Vagina (tissue), 2 donors: ENCODE measurements at places on chromosomes 16 and 17.

DNA sequence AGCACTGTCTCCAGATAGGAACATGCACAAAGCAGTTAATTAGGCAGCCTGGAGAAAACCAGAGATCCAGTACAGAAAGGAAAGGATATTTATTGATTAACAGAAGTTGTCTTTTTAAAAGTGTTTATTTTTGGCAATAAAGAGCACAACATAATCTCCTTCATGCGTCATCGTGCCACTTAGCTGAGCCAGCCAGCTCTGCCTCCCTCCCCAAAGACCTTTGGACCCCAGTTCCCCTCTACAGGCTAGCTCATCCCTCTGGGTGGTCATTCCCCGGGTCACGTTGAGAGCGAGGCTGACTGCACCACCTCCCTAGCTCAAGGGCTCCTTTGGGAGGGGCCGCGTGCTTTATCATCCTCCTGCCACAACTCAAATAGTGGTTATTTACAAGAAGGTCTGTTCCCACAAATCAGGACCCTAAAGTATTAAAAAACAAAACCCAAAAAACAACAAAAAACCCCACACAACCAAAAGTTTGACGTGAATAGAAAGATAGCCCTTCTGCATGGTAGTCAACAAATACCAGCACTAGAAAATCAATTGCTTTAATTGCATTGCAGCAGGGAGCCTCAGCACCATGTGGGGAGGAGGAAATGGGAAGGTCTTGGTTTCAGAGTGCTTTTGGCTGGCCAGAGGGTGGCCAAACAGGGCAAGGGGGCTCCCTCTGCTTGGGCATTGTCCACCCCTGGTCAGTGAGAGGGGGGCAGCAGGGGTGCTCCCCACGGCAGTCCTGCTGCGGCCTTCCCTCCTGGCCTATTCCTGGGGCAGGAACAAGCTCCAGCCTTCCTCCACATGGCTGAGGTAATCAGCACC, 9.6 kb downstream of the POLR2C start:
- DNase-seq: no peak

GRCh38 chr17:73118951-73119391, 26.5 kb upstream of the SLC39A11 start:
- DNase-seq: no peak

GRCh38 chr17:36823850-36824677, 113.2 kb upstream of the LHX1 start:
- no peak for DNase-seq

DNA sequence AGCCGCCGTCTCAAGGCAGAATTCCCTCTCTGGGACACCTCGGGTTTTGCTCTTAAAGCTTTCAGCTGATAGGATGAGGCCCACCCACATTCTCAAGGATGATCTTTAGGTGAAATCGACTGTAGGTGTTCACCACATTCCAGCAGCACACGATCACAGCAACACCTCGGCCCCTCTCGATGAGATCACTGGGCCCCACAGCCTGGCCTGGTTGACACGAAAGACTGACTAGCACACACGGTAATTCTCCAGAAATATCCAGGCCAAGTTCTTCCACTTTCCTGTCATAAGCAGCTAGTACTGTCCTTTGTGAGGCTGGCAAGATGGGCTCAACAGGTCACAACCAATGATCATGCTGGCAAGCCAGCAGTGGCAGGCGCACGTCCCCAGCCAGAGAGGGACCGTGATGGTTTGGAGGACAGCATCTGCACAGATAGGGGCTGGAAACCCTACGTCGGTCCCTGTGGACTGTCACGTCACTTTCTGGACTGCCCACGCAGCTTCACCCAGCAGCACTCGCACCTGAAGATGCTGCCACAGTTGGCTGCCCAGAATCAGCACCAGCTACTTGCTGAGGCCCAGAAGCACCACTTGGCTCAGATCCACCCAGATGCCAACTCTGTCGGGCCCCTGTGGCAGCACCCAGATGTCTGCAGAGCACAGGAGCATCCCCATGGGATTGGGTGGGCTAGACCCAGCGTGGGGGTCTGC, 17.4 kb downstream of the TMC6 start:
- no peak for DNase-seq

DNA sequence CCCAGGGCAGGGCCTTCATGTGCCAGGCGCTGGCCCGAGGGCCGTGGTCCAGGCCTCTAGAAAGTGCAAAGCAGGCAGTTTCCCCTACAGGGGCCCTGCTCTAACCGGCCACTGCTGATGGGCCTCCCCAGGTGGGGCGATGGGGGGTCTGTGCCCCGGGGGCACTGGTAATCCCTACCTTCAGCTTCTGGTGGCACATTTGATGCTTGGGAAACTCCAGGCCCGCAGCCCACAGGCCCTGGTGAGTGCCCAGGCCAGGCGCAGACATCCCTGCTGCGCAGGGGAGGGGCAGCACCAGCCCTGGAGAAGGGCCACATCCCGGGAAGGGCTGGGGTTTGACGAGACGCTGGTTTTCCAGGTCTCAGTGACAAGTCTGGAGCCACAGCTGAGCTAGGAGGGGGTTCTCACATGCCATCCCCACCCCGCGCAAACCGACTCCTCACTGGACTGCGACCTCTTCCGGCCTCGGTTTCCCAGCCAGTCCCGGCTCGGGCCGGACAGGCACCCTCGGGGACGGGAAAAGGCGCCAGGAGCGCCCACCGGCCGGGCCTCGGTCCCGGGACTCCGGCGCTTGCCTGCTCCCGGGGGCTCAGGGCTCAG, 1.6 kb downstream of the DOC2B start:
- DNase-seq: no peak

DNA sequence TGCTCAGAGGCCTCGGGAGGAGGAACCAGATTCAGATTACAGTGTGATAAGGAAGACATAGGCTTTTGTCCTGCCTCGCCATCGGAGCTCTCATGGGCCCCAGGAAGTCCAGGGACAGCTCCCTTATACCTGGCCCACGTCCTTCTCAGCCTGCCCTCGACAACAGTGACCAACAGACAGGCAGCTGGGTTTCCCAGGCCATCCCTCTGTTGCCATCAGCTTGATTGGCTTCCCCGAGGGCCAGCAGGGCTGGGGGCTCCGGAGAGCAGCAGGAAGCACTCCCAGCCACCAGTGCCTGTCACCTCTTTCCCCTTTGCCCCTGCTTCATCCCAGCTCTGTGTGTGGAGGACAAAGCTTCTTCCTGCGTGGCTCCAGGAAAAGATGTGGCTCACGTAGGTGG, 17.6 kb downstream of the CD300A start:
- no peak for DNase-seq

- no peak for DNase-seq
Measured at GRCh38 chr16:85164838-85165516, 52.7 kb upstream of the CIBAR2 start.

DNA sequence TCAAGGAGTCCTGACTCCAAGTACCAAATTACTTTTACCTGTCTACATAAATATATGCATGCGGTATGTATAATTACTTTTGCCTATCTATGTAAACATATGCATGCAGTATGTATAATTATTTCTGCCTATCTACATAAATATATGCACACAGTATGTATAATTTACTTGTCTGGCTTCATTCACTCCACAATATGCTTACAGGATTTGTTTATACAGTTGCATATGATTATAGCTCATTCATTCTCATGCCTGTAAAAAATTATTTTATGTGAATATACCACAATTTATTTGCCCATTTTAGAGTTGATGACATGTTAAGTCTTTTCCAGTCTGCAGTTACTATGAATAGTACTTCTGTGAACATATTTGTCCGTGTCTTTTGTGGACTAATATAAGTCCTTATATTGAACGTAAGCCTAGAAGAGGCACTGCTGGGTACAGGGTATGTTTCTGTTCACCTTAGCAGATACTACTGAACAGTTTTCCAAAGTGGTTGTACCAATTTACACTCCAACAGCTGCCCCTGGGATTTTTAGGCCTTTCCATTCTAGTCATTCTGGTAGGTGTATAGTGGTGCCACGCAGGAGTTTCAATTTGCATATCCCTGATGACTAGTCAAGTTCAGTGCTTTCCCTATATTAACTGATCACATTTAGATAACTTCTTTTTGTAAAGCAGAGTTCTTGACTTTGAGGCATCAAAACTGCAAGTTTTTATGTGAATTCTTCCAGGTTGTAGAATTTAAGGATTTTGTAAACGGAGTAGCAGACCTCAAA, 47.0 kb downstream of the MARVELD3 start:
- DNase-seq: no peak

GRCh38 chr17:72476575-72476986, 355.8 kb downstream of the SOX9 start:
- DNase-seq: no peak

- no peak for DNase-seq
Measured at GRCh38 chr16:3214904-3215600, 19.9 kb downstream of the ZNF200 start.

DNA sequence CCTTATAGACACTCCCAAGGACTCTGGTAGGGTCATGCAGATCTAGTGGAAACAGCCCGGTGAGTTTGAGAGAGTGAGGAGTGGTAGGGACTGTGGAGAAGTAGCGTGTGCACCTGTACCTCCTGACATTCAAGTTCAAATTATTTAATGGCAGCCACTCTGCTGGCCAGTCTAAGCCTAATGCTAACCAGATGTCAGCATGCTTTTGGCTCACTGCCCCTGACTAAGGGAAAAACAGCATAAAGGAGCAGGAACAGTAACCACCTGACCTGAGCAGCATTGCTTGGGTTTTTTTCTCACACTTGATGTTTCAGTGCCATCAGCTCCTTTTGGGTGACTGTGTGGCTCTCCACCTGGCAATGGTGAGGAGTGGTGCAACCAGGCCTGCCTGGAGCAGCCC, 23.8 kb upstream of the SLC12A3 start:
- DNase-seq: no peak

DNA sequence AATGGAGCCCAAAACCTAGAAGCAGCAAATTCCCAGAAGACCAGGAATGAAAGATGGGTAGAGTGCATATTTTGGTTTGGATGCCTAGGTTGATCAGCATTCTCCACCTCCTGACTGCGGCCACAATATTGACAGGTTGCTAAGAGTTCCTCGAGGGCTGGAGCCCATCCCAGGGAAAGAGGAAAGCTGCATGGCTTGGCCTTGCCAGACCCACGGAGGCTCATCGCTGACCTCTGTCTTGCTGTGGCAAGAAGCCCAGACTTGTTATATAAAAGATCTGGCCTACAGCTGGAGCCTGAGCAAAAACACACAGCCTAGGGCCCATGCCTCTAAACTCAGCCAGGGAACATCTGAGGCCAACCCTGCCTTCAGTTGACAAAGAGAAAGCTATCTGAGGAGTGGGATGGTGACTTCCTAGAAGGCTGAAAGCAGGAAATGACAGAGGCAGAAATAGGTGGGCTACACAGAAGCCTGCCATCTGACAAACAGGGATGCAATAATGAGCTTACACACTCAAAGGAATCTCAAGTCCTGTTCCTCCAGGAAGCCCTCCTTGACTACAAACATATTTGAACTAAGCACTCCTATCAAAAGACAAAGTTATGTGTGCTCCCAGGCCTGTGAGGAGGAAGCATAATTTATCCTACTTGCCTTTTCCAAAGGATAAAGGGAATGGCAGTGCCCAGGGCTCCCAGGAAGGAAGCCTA, 22.5 kb upstream of the SLC35B1 start:
- peak; percentile 90 for DNase-seq

DNA sequence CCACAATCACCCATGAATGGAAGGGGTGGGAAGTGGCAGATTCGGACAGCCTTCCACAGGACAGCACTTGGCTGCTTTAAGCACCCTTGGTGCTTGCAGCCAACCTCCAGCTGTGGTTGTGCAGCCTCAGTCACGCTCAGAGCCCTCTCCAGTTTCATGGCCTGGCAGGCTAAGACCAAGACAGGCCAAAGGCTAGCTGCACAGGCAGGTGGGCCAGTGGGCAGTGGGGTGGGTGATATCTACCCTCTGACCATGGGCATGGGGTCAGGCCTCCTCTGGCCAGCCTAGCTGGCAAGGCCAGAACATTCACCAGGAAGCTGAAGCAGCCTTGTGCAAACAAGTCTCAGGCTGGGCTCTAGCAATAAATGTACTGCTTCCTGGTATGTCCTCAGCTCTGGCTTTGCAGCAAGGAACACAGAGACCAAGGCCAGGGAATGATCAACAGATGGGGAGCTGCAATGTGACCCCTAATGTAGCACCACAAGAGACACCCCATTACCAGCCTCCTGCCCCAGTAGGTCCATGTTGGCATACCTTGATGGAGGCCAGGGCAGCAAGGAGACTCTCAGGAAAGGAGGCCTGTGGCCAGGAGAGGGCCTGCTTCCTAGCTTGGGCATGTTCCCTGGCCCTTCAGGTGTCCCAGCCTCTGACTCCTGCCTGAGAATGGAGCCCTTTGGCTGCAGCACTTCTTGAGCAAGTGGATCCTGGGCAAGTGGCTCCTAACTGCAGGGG, 20.9 kb downstream of the HSD11B2 start:
- no peak for DNase-seq

- no peak for DNase-seq
Measured at GRCh38 chr16:87169509-87169995, 147.6 kb downstream of the C16orf95 start.

DNA sequence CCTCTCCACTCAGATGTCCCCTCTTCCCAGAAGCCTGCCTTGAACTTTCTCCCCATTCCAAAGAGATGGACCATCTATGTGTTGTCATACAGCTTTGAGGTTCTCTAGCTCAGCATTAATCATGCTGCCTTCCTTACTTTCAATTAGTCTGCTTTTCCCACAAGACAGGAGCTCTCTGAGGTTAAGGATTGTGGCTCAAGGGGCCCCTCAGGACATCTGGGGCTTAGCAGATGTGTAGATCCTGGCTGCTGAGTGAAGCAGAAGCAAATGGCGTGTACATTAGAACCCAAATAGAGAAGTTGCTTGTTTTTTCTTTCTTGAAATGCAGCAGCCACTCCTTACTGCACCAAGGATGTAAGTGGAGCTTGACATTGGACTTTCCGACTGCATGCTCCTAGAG, 330.5 kb upstream of the TNRC6C start:
- no peak for DNase-seq

DNA sequence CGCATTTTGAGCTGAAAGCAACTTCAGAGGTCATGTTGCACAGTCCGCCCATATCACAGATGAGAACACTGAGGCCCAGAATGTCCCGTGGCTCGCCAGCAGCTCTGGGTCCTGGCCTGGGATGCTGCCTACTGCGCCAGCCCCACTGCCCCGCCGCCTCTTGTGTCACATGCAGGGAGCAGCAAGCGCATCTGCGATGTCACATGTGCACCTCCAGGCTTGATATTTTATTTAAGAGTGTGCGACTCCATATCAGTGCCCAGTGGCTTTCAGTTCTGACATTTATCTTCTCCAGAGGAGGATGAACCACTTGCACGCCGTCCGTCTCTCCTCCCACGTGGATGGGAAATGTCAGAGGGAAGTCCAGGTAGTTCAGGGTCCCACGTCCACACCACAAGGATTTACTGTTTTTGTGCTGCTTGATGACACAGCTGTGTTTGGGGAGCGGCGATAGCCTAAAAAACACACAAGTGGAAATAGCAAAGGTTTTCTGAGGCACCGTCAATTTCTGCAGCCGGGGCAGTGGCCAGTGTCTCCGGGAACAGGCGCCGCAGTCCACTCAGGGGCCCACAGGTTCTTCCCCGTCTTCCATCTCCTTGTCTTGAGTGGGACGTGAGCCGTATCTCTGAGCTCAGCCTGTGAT, 7.0 kb upstream of the RBFOX3 start:
- no peak for DNase-seq

DNA sequence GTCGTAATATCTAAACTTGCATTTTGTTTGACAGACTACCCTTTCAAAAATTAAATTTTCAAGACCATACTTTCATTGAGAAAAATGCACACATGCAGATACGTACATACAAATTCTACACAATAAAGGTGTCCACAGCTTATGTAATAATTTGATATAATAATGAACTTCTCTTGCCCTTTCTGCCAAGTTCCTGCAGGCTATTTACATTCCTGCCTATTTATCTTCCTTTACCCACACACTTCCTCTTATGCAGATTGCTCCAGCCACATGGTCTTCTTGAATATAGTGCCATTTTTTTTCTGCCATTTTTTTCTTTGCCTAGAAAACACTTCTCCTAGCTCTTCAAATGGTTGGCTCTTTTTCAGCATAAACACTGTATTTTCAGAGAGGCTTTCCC, 826.9 kb upstream of the CDH8 start:
- no peak for DNase-seq
